IPS-NIHi11 (cell line): ENCODE measurements at places on chromosomes 2 and 18.
A peak's percentile ranks its signal among the peaks of the same experiment; 100 is the strongest.

GRCh38 chr2:104745846-104746245, 108.1 kb upstream of the POU3F3 start:
- DNase-seq, result peak; percentile 18

DNA sequence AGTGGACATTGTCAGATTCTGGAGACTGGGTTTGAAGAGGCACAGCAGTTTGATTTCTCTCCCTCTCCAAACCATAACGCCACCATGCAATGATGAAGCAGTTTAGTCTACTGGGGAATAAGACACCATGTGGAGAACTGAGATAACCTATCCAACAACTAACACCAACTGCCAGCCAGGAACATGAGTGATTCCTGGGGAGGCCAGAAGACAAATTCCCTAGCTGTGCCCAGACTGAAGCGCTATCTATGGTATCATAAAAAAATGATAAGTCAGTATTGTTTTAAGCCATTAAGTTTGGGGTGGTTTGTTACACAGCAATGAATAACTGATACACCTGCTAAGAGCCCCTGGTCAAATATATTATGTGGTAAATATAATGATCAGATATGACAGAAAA, 129.3 kb downstream of the EXOC6B start:
- DNase-seq, result no peak

- DNase-seq, result no peak
These were observed 22.8 kb upstream of the PTMA start for GRCh38 chr2:231685349-231686191.

DNA sequence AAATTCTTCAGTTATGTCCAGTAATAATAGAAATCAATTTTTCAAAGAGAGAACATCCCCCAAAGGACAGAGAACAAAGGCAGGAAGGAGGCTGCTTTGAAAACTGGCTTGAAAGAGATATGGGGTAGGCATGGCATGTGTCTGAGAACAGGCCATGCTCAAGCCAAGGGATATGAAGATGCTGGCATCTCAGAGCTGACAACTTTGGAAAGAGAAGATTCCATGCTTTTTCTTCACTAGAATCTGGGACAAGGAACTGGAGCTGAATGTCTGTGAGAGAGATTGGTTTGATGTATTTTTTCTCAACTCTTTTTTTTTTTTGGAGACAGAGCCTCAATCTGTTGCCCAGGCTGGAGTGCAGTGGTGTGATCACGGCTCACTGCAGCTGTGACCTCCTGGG, 139.8 kb upstream of the DLX2 start:
- DNase-seq, result no peak

DNA sequence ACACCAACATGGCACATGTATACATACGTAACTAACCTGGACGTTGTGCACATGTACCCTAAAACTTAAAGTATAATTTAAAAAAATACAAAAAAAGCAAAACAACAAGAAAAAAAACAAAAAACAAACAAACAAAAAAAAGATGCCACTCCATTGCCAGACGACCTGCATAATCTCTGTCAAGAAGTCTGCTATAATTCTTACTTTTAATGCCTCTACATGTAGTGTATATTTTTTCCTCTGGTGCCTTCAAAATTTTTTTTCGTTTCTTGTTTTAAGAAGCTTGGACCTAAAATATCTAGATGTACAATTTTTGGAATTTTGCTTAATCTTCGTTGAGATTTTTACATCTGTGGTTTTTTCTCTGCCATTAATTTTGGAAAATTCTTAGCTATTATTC, 235.6 kb upstream of the ZNF521 start:
- DNase-seq, result no peak

DNA sequence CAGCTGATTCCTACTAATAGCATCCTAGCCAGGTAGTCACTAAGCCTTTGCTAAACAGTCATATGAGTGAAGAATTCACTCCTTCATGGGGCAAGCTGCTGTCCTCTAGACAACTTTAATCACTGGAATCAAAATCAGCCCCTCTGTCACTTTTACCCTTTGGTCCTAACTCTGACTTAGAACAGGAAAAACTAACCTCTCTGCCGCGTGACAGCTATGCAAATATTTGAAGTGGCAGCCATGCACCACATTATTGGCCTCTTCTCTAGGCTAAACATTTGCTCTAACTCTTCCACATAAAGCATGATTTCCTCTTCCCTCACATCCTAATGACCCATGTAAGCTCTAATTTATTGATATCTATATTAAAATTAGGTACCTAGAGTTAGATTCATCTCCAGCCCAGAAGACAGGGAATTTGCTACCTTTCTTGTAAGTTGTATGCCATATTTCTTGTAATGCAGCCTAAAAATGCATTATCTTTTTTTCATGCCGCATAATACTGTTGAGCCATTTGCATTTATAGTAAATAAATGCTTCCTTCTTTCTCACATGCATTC, 12.8 kb upstream of the ONECUT2 start:
- no peak for DNase-seq

DNA sequence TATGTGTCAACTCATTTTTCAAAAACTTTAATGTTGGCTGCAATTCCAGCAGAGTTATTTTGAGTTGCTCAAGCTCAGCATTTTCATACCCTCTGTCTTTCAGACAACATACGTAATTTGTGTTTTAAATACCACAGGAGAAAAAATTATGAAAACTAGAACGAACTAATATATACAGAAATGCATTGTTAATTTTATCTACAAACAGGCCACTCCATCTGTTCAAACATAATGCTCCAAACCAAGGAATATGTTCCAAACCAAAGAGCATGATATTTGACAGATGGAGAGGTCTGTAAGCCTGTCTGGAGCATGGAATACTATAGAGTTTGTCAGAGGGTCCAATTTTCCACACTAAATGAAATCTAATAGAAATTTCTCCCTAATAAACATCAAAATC, 536.2 kb upstream of the FSIP2 start:
- no peak for DNase-seq

DNA sequence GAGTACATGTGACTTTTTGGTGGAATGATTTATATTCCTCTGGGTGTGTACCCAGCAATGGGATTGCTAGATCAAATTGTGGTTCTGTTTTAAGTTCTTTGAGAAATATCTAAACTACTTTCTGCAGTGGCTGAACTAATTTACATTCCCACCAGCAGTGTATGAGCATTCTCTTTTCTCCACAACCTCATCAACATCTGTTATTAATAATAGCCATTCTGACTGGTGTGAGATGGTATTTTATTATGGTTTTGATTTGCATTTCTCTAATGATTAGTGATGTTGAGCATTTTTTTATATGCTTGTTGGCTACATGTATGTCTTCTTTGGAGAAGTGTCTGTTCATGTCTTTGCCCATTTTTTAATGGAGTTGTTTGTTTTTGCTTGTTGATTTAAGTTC, 267.4 kb upstream of the NT5C1B start:
- DNase-seq, result no peak

DNA sequence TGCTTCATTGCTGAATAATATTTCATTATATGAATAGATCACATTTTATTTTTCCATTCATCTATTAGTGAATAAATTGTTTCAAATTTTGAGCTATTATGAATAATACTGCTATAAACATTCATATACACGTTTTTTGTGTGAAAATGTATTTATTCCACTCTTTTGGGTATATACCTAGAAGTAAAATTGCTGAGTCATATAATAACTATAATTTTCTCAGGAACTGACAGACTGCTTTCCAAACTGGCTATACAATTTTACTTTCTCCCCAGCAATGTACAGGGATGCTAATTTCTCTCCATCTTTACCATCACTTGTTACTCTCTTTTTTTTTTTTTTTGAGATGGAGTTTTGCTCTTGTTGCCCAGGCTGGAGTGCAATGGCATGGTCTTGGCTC, 35.5 kb upstream of the BAZ2B start:
- no peak for DNase-seq

DNA sequence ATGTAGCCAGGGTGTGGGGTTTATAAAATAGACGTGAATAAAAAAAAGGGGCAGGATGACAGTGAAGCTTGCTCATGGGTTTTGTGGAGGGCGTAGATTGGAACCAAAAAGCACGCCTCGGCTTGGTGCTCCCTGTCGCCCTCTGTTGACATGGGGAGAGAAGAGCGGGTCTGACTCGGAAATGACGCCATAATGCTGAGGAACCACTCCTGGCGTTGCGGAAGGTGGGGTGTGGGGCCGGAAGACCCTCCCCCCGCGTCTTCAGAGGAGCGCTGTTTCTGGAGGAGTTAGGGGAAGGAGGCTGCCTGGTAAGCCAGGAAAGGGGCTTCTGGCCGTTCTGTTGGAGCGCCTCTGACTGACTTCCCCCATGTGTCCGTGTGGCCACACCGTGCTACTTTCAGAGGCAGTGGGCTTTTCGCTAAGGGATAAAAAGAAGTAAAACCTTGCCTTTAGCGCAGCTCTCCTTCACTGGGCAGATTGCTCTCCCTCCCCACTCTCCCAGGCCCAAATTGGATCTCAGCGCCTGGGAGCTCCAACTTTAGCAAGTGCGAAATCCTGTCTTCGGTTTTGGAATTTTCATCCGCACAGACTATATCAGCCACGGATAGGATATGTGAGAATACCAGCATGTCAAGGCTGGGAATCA, 42.8 kb downstream of the PLEKHA3 start:
- peak; percentile 91 for DNase-seq

- no peak for DNase-seq
These were observed 607.9 kb upstream of the ID2 start for GRCh38 chr2:8073916-8074315.

- DNase-seq, result no peak
These were observed 112.8 kb downstream of the PRELID3A start for GRCh38 chr18:12520442-12520992.

GRCh38 chr2:33380001-33380609, 96.3 kb upstream of the RASGRP3 start:
- peak; percentile 34 for DNase-seq

DNA sequence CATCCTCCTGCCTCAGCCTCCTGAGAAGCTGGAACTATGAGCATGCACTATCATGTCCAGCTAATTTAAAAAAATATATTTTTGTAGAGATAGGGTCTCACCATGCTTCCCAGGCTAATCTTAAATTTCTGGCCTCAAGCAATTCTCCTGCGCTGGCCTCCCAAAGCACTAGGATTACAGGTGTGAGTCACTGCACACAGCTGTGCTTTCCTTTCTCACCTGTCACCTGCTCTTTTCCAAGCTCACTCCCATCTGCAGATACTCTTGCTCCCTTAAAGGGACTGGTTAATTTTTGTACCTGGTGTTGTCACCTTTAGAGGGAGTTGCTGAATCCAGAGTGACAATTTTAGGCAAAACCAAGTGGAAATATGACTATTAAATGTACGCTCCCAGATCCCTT, 178.2 kb downstream of the LOXHD1 start:
- no peak for DNase-seq

DNA sequence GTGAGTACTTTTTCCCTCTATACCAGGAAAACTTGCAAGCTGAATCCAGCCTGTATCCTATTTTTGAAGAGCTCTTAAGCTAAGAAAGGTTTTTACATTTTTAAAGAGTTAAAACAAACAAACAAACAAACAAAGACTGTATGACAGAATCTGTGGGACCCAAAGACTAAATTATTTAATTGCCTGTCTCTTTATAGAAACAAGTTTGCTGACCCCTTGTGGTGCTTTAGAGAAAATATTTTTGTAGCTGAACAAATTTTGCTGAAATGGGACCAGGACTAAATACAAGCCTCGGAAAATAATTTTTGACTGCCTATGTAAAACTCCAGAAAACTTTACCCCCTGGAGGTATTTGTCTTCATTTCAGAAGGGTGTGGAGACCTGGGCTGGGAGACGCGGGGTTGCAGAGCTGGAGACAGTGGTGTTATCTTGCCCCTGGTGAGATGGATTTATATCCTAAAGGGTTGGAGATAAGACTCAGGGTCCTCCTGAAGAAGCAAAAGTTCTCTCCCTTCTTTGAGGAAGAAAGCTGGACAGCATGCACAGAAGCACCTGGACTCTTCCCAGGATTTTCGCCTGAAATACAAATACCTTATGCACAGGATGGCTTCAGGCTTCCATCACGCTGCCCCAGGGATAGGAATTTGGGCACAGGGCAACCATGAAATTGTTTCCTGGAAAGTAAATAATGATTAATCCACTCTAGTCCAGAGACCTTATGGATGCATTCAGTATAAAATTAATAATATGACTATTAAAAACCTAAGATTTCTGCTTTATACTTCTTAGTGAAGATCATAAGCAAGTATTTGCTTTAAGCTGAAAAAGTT, 54.3 kb downstream of the TMX3 start:
- DNase-seq, result peak; percentile 30

DNA sequence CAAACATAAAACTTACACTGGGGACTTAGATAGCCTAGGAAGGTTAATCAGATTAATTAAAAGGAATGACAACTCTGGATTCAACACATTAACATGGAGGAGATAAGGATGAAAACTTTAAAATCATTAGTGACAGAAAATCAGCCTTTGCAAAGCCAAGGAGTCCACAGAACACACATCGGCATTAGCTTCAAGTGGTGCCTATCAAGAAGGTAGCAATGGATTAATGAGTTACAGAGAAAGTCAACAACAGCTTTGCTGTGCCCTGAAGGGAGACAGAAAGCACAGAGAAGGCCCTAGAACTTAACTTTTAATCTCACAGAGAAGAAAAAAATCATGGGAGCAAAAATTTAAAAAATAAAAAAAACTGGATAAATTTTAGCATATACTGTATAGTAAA, 88.6 kb downstream of the KCNH7 start:
- DNase-seq, result no peak

GRCh38 chr18:21703241-21703820, 1.2 kb downstream of the ABHD3 start:
- peak; percentile 17 for DNase-seq

DNA sequence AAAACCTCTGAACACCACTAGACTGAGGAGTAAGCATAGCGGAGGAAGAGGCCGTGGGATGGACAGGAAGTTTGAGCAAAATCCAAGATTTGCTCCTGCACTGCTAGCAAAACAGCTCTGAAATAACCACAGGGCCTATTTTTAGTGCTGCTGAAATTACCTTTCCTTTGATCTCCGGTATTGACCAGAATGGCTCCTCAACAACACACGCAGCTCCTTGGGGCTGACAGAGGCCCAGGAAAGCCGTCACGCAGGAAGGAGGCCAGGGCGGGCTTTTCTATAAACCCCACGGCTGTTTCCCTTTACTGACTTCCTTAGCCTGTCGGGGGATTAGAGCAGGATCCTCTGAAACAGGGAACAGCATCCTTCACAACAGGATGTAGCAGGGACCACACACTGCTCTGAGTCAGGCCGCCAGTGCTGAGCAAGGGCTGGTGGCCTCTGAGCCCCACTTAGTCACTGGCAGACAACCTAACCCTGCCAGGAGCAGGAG, 80.8 kb upstream of the LCLAT1 start:
- no peak for DNase-seq
